ENCODE measurements at places on chromosomes 6 and 20.

DNA sequence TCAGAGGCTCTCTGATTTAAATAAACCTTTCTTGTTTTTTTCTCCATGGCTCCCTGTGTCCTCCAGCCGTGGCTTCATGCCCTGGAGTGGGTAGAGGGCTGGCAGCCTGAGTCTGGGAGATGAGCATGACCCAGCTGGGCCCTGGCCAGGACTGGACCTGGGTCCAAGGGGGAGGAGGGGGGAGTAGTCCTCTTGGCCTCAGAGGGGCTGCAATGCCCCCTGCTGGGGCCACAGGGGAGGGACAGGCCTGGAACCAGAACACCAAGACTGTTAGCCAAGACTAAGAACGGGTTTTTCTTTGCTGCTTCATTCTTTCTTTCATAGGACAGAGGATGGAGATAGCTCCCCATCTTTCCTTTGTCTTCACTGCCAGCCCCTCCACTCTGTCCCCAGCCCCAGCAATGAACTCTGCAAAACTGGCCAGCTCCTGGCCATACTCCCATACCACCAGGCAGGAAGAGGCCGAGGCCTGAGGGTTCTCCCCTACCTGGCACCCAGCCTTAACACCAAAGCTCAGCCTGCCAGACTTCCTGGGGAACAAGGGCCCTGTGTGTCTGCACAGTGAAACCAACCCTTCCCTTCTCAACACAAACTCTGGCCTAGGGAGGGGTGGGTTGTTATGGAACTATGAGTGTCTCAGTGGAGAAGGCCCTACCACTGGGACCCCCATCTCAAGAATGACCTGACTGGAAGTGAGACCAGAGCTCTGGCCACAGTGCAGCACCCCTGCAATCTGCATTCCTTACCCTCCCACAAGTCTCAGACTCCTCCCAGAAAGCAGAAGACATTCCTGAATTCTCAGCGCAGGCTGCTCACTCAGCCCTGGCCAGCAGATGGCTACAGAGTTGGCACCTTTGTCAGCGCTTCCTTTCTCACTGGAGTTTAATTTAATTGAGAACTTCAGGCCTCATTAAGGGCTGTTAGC is 11.0 kb downstream of the SLC29A1 start:
- no peak for DNase-seq

- no peak for DNase-seq
These were observed 951 bp downstream of the FOXP4 start for GRCh38 chr6:41546866-41547798.

DNA sequence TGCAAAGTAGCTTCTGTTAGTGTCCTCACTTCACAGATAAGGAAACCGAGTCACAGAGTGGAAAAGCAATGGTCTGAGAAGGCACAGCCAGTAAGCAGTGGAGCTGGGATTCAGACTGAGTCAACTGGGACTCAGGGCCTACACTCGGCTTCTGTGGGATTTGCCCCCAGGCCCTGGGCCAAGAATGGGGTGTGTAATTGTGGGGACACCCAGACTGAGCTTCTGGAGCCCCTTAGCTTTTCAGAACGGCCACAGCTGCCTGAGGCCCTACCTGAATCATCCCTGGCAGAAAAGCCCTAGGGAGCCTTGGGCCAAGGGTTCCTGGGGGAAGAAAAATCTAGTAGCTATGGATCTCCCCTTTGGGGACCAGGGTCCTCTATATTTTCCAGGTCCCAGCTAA is 6.5 kb downstream of the ANGPT4 start:
- no peak for DNase-seq

- no peak for DNase-seq
These were observed 79.5 kb downstream of the CTNNBL1 start for GRCh38 chr20:37773291-37773826.

GRCh38 chr6:98487612-98488011 is 346.8 kb upstream of the POU3F2 start:
- DNase-seq: no peak

- DNase-seq: no peak
These were observed 3.4 kb downstream of the TSPO2 start for GRCh38 chr6:41045664-41046063.

GRCh38 chr6:83467620-83468036 is 36.8 kb upstream of the ME1 start:
- no peak for DNase-seq

DNA sequence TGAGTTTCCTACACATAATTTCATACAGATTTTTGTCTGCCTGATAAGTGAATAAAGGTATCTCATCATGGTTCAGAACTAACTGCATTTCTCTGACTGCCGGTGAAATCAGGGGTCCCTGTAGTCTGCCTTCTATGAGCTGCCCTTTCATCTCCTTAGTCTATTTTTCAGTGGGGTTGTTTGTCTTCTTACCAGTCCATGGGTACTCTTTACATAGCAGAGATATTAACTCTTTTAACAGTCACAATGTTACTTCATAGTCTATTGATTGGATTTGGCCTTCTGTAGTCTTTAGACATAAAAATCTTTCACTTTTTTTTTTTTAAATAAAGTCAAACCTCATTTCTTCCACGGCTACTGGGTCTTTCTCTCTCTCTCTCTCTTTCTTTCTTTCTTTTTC is 79.8 kb downstream of the RALGAPA2 start:
- no peak for DNase-seq

GRCh38 chr20:32436968-32437367 is 78.8 kb downstream of the ASXL1 start:
- no peak for DNase-seq

- no peak for DNase-seq
These were observed 413.5 kb downstream of the CDC5L start for GRCh38 chr6:44800784-44801592.

GRCh38 chr6:136411453-136412354 is 122.1 kb upstream of the BCLAF1 start:
- DNase-seq: no peak

- no peak for DNase-seq
These were observed 59.6 kb upstream of the QKI start for GRCh38 chr6:163354761-163355425.

DNA sequence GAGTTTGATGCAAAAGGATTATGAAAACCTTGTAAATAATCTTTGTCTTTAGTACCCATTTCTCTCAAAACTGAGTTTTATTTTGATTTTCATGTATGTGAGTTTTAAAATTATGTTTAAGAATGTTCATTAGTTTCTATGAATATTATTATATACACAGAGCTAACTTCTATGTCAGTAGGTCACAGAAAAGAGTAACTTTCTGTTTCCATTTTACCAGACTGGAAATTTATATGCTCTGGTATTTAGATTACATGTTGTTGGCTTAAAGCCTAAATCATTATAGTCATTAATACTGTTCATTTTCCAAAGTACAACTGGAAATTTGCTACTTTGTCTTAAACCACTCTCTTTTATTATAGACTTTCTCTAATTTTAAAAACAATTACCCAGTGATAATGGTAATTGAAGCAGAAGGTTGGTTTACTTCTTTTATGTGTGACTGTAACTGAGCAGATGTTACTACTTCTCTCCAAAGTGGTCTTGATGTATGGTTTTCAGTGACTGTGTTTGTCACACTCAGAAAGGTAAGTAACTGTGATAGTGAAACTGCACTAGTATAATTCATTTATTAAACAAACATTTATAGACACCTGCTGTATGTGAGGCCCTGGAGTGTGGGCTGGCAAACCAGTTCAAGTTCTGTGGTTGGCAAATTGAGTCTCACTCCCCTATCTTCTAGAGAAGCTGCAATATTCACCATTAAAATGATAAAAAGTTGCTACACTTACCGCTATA is 13.2 kb downstream of the CRYBG1 start:
- no peak for DNase-seq

DNA sequence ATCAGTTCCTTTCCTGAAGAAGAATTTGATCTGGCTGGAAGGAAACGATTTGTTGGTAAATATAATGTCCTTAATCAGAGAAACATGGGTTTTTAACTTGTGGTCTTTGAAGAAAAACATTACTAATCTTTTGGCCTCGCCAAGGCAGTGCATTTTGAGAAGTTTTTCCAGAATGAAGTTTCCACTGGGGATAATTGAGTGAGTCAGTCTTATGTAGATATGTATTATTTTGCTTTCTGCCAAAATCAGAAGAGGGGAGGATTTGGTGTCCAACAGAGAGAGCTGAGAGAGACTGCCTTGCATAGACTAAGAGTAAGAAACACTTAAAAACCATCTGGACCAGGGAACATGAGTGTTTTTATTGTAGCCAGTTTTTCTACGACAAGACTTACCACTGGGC is 79.9 kb downstream of the FNDC1 start:
- DNase-seq: no peak

- DNase-seq: no peak
These were observed 241.7 kb upstream of the MAN1A1 start for GRCh38 chr6:119591235-119591634.
